Nephron progenitor cell (in vitro differentiated cells): ENCODE measurements at places on chromosomes 5 and 9.

DNA sequence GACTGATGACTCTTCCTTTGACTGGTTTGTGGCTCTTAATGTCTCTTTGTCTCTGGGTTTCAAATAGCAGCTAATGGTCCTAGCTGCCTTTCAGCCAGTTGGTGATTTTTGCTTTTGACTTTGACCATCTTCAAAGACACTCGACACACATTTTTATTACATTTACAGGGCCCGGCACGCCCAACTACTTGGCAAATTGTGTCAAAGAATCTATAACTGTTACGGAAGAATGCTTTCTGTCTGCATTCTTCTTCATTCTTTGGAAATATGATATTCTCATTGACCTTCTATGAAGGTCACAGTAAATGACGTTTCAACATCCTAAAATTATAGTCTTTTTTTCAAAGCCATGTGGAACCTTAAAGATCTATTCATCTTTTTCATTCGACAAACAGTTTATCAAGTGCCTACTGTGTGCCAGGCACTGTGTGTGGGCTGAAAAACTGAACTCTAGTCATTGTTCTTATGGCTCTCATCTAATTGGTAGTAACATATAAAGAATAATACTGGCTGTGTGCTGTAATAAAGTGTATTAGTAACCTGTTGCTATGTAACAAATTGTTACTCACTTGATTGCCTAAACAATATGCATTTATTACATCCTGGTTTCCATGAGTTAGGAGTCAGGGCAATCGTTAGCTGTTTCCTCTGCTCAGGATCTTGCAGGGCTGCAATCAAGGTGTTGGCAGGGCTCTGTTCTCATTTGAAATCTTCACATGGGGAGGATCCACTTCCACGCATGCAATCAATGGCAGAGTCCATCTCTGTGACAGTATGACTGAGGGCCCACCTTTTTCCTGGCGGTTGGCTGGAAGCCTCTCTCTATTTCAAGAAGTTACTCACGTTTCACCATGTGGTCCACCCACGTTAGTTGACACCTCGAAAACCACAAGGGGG lies 7.0 kb upstream of the WHRN start:
- DNase-seq: no peak

DNA sequence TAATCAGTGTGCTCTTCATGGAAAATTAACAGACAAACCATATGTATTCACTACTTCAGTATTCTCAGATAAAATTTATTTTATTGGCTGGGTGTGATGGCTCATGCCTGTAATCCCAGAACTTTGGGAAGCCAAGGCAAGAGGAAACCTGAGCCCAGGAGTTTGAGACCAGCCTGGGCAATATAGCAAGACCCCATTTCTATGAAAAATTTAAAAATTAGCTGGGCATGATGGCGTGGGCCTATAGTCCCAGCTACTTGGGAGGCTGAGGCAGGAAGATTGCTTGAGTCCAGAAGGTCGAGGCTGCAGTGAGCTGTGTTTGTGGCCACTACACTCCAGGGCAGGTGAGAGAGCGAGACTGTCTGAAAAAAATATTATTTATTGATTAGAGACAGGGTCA lies 23.4 kb upstream of the CREBRF start:
- no peak for DNase-seq

GRCh38 chr5:122054266-122054665 lies 23.8 kb downstream of the LOX start:
- DNase-seq: no peak

- no peak for DNase-seq
These were observed 52.6 kb upstream of the CXCL14 start for GRCh38 chr5:135631391-135631790.

DNA sequence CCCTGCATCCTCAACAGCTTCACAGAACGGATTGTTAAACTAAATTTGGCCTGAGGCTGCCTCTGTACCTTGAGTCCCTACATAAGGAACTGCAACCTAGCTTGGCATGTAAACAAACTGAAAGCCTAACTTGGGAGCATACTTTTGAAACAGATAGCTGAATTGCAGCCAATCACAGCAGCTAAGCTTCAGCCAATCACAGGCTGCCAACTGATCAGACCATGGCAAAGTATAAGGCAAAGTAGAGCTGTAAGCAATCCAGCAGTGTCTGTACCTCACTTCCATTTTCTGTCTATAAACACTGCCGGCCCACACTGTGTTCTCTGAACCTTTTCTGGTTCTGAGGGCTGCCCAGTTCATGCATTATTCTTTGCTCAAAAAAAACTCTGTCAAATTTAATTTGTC lies 8.9 kb upstream of the ZNF483 start:
- no peak for DNase-seq

DNA sequence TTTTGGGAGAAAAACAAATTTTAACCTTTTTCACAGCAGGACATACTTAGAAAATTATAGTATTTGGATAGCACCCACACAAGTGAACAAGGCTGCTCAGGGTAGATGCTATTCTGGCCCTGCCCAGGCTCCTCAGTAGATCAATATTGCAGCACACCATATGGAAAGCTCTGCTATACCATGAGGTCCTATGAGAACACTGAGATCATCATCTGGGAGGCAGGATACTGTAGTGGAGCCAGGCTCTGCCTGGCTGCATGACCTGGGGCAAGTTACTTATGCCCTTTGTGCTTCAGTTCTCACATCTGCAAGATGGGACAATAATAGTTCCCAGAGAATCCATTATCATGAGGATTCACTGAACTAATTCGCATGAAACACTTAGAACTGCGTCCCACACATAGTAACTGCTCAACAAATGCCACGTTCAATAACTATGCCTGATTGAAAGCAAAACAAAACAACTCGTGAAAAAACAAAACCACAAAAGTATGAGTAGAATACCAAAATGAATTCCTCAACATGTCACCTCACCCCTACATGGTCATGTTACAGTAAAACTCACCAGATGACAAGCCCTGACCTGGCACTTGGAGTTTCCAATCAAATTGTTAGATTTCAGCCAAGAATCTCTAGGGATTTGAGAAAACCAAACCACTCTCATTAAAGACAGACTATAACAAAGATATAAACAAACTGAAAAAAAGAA lies 31.9 kb downstream of the ARSB start:
- no peak for DNase-seq
